DND-41 (cell line): ENCODE measurements at places on chromosomes 1 and 21.

DNA sequence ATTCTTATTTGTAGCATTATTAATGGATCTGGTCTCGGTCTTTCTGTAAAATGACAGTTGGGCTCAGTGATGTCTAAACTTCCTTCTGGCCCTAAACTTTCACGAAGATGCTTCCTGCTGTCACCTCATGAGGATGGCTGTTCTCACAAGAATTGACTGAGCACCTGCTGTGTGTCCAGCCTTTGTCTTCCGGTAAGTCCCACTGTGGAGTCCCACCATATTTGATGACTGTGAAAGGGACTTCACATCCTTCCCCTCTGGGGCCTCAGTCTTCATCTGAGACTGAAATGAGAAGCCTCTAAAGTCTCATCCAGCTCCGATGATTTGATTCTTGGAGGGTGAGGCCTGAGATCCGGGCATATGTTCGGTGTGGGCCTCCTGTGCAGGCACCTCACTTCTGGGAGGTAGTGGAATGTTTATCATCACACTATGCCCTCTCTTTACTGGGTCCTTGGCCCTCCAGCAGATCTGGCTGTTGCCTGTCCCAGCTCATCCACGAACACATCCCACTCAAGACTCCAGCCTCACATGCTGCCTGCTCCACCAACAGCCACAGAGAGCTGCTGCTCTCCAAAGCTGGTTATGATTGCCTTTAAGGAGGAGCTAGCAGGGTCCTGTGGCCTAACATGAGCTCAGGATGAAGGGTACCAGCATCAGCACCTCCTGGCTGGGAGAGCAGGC, 95.8 kb downstream of the KCNN3 start:
- DNase-seq: no peak

DNA sequence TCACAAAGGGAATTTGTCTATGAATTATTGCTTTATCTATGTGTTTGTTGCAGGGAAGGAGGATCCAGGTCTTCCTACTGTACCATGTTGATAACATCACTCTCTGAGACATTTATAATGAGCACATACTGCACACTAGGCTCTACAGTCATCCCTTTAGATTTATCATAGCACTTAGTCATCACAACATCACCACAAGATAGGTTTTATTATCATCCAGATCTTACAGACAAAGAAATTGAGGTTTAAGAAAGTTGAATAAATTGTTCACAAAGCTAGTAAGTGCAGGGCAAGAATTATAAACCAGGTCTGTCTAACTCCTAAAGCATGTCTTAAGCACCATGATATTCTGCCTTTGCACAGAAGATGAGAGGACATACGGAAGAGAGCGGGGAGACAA, 121.1 kb upstream of the ST6GALNAC5 start:
- DNase-seq: no peak

DNA sequence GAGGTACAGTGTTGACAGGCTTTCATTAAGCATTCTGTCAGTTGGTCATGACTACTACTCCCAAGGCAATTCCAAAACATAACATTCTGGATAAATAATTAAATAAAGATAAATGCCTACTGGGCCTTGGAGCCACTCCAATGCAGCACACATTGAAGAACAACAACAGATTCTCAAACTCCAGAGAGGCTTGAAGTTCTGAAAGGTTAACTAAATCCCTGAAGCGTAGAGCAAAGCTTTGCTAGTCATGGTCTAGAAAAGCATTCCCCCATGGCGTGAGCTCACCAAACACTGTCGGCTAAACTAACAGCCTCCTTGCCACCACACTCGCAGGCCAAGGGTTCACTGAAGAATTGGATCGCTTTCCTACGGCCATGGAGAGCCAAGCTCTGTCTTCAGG, 268.0 kb downstream of the ATG4C start:
- no peak for DNase-seq

- DNase-seq: no peak
Measured at GRCh38 chr1:154772056-154772455, 98.0 kb downstream of the KCNN3 start.

DNA sequence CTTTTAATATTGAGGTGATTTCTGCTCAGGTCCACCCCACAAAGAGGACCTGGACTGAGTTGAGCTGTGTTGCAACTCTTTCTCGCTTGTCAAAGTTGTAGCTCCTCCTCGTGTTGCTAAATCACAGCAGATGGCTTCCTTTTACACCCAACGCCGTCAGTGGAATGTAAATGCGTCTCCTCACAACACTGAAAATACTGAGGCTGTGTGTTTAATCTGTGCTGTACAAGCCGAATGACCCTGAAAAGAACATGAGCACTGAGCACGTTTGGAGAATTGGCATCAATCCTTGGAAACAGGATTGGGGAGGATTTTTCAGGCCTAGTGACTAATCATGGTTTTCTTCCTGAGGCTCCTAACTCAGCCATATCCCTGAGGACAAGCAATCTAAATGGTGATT, 196.0 kb downstream of the CRB1 start:
- DNase-seq: no peak

DNA sequence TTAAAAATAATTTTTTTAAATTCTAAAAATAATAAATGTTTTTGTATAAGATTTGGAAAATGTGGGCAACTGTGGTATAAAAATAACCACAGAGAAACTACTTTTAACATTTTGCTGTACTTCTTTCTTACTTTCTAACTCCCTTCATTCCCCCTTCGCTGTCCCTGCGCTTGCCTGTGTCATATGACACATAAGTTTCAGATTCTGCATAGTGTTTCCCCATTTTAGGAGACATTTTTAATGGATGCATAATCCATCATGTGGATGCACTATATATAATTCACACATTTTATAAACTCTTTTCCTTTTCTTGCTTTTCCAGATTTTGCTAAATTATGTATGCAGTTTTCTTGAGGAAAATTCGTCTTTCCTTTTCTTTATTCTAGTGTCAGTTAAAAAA, 16.3 kb downstream of the ATG4C start:
- DNase-seq: no peak

DNA sequence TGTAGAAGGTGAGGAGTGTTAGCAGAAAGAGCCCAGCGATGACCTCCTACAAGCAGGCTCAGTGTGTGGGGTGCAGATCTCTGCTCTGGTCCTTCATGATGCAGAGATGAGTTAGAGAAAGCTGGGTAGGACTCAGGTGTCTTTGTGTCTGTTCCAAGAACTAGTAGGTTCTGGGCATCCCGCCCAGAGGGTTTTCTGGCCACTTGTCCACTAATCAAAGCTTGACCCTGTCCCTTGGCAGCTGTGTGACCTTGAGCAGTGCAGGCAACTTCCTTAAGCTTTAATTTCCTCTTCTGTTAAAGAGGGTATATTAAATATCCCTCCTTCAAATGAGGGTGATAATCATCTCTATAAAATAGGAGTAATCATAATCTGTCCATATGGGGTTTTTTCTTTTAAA, 54.7 kb upstream of the WNT4 start:
- DNase-seq: no peak

- peak; percentile 57 for DNase-seq
Measured at GRCh38 chr1:147700042-147701006, 30.0 kb upstream of the ACP6 start.

GRCh38 chr1:19844731-19845495, 29.8 kb upstream of the RNF186 start:
- DNase-seq: no peak

DNA sequence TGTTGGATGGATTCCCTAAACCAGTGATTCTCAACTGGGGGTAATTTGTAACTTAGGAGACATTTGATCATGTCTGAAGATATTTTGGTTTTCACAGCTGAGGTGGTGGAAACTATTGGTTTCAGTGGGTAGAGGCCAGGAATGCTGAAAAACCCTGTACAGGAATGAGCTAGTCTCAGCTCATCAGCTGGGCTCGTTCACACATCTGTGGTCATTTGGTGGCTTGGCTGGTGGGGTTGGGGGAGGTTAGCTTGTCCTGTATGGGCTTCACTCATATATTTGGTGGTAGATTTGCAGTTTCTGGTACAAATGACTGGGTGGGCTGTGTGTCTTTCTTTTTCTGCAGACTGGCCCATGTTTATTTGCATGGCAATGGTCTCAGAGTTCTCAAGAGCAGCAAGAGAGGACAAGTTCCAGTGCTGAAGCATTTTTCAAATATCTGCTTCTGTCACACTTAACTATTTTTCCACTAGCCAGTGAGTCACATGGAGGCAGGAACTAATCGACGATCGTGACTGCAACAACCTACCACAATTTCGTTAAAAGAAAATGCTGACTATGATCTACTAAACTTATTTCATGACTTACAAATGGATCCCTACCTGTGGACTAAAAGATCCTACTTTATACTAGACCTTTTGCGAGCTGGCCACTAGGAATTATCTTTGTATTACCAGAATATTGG, 321.7 kb upstream of the PLXNA2 start:
- DNase-seq: no peak

GRCh38 chr1:178324003-178324402, 172.8 kb downstream of the CLEC20A start:
- DNase-seq: no peak

DNA sequence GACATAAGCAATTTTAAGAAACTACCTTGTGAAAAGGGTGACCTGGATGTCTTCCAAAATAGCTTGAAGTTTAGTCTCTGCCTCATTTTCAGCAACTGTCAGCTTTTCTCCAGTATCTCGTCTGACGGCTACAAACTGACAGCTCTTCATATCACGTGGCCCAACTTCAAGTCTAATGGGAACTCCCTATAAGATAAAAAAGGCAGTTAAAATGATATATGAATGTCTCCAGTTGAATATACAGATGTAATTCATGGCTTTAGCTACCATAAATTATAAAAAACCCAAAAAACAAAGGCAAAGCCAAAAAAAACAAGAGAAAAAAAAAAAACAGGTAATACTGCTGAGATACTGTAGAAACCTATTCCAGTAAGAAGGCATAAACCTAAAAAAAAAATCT, 44.9 kb upstream of the SLC30A10 start:
- DNase-seq: no peak

DNA sequence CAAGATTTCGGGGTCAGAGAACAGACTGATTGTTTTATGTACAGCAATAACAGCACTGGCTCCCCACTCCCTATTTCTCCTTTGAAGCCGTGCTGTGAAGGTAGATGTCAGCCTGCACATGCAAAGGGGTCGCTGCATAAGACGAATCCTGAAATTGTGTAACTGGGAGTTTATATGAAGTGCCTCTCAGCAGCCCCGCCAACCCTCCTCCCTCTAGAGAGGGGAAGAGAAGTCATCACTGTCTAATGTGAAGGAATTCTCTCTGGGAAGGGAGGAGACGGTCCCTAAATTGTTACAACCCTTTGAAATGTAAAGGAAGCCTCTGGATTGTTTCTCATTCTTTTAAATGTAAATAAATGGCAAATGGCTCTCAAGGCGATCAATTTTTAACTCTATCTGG, 545.3 kb downstream of the PLA2G4A start:
- DNase-seq: no peak

- no peak for DNase-seq
Measured at GRCh38 chr1:92754000-92754718, 30.7 kb downstream of the EVI5 start.

DNA sequence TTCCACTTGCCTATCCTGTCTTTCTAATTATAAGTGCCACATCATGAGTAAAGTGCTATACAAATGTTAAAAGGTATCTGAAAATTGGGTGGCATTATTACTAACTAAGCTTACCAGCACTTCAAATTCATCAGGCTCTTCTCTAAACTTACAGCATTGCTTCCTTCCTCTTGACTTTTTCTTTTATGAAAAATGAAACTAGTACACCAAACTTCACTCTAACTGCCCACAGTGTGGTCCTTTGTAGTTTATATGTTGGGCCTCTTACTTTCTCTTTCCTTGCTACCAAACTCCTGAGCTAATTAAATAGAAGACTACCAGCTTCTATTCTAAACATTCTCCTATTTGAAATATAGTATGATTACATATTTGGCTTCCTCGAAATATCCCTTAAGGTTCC, 81.8 kb downstream of the NOTCH2 start:
- peak; percentile 16 for DNase-seq

DNA sequence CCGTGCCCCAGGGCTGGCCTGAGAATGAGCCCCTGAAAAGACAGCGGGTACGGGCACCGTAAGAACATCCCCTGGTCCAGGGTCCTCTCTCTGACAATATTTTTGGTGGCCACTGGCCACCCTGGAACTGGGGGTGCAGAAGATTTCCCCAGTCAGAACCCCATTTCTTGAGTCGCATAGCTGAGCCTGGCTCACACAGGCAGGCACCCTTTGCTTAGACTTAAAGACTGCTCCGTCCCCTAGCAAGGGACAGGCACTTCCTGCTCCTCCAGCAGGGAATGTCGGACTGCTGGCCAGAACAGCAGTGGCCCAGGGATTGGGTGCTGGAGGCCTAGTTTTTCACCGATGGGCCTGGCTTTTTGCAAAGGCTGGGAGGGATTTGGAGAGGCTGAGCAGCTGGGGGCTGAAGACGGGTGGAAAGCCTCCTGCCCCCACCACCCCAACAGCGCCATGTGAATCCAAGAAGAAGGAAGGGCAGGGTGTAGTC, 4.3 kb downstream of the OLIG2 start:
- DNase-seq: no peak

- no peak for DNase-seq
Measured at GRCh38 chr1:192802406-192802805, 6.4 kb upstream of the RGS2 start.

DNA sequence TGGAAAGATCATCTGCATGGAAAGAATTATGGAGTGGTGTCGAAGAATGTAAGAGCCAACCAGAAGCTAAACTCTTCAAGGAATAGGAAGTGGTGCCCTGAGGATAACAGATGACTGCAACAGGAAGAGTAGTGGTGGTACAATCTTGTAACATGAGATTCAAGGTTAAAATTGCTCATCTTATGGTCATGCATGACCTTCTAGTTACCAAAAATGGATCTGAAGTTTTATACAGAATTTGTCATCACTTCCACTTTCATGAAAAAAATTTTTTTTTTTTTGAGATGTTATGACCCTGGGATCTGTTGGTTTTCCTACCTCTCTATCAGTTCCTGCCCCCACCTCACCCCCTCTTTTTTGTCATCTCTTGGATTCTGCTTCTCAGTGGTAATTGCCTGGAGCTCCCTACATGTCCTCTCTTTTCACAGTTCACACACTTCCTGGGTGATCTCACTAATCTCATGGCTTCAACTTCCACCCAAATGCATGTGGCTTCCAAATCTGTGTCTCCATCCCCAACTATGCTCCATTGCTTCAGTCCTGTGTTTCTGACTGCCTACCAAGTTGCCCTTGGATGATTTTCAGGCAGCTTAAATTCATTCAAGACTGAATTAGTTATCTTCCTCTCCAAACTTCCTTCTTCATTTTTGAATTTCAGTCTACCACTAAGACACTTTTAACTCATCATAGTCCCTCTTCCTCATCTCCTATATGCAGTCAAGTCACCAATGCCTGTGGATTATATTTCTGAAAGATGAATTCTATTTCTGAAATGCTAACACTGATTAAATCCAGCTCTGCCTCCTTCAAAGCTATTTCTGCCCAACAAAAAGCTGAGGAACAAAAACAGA, 48.4 kb downstream of the SLAMF6 start:
- no peak for DNase-seq

GRCh38 chr1:207393610-207394009, 60.5 kb upstream of the CR2 start:
- DNase-seq: no peak
